ENCODE measurements at places on chromosomes 6 and 20. TPM values are rescaled to one million over a fixed set of nuclear protein-coding genes. Genes with fewer than 3 reads are reported as not detected.

WFDC10B gene
- not detected for total RNA-seq

CENPW gene
- 0.64 TPM for total RNA-seq

C20orf202 gene
- total RNA-seq = not detected

BANF2 gene
- total RNA-seq = not detected

KIF25 gene
- not detected for total RNA-seq

DEFB110 gene
- not detected for total RNA-seq

TMC2 gene
- total RNA-seq = not detected

RNF217 gene
- total RNA-seq = 8.5 TPM

All from cardiac ventricle fibroblast (primary cell).